ENCODE measurements at places on chromosomes 16 and 17.

DNA sequence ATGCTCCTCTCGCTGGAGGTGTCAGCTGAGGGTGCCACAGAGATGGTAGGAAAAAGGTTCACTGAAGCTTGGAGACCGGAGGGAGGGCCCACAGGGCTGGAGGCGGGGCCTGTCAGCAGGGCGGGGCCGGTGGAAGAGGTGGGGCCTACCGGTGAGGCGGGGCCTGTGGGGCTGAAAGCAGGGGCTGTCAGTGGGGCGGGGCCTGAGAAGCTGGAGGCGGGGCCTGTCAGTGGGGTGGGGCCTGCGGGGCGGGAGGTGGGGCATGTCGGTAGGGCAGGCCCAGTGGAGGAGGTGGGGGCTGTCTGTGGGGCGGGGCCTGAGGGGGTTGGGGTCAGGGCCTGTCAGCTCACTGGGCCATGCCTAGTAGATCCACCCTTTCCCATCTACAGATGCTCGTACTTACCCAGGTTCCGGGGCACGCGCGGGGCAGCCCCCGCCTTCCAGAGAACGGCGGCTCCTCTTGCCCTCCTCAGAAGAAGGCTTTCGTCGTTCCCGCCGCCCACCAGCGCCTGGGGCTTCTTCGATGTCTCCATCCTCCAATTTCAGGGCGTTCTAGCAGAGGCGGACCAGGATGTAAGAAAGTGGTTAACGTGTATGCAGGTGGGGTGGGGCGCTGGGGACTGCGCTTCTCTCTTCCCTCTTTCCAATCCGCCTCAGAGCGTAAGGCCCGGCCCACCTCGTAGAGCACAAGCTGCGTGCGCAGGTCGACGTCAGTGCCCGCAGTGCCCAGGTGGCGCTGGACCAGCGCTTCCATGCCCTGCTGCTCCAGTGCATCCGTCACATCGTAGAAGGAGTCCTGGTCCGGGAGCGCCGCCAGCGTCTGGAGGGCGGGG lies 9.8 kb downstream of the TMEM208 start:
- peak; percentile 31 for DNase-seq

DNA sequence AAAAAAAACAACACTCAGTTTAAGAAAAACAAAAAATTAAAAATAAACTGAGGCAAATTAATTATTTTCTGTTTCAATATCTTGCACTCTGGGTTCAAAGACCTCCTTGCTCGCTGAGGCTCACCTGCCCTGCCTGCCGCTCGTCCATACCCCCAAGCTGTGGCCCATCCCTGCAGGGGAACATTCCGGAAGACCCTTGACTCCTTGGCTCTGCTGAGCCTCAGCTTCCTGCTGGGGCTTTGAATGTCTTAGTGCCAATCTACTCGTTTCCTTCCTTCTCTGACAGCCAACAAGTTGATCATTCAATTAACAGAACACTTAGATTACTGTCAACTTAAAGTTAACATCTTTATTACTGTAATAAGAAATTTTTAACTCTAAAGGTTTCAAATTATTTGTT lies 24.3 kb downstream of the G6PC1 start:
- DNase-seq, result peak; percentile 8

- no peak for DNase-seq
Measured at GRCh38 chr16:11165894-11166665, 89.9 kb downstream of the SOCS1 start.

GRCh38 chr17:61731330-61731729 lies 132.0 kb downstream of the BRIP1 start:
- DNase-seq, result no peak

GRCh38 chr17:78672871-78673371 lies 95.7 kb upstream of the DNAH17 start:
- DNase-seq, result no peak

DNA sequence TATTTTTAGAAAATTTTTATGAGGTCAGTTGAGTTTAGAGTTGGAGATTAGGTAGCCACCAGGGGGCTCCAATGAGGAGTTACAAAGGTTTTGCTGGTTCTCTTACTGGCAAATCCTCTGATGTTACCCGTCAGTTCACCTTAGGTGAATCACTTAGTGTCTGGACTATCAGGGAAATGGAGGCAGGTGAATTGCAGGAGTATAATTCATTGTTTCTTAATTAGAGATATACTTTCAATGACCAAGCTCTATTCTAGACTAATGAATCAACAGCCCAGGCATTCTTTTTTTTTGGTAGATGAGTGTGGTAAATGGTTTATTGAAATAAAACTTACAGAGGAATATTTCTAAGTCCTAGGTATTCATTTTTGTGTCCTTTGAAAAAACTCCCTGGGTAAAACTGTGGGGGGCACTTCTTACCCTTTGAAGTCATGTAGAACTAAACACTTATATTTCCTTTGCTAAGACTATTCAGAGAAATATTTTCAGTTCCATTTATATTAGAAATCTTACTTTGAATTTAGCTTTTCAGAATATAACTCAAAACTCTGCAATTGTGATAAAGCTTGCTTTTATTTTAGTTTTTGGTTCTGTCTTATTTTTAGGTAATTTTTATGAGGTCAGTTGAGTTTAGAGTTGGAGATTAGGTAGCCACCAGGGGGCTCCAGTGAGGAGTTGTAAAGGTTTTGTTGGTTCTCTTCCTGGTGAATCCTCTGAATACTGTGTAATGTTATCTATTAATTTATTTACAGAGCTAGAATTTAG lies 17.7 kb downstream of the PSMD11 start:
- DNase-seq, result peak; percentile 83

GRCh38 chr17:6140188-6140587 lies 70.0 kb downstream of the WSCD1 start:
- no peak for DNase-seq

DNA sequence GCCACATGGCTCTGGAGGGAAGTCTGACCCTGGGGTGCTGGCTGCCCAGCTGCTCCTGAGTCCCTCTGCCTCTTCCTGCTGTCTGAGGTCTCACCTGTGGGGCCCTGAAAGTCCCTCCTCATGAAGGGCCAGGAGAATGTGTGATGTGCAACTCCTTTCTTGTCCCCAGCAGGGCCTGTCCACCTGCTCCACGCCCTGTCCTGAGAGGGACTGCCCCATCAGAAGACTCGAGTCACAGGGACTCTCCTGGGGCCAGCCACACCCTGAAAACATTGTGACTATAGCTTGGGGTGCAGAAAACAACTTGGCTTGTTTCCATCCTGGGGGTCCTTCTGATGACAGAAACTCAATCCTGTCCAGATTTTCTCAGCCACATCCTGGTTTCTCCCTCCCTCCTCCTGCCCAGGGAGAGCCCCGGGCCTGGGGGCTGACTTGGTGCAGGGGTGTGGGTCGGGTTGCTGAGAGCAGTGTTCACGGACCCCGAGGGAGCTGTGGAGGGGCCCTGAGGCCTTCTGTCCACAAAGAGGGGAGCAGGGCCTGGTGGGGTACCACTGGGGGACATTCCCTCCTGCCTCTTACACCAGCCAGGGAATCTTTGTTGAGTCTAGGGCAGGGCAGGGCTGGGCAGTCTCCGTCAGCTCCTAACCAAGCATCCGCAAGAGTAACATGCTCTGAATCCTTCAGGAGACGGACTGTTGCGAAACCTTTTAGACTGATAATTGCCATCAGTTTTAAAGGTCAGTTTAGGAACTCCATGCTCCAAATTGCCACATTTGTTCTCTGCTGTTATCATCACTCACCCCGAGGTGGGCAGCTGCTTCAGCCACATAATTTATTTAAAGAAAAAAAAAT lies 45.9 kb downstream of the NT5M start:
- DNase-seq, result no peak

- peak; percentile 33 for DNase-seq
Measured at GRCh38 chr16:30927789-30928378, 4.5 kb downstream of the FBXL19 start.

- DNase-seq, result no peak
Measured at GRCh38 chr17:58693208-58693607, 806 bp downstream of the RAD51C start.

DNA sequence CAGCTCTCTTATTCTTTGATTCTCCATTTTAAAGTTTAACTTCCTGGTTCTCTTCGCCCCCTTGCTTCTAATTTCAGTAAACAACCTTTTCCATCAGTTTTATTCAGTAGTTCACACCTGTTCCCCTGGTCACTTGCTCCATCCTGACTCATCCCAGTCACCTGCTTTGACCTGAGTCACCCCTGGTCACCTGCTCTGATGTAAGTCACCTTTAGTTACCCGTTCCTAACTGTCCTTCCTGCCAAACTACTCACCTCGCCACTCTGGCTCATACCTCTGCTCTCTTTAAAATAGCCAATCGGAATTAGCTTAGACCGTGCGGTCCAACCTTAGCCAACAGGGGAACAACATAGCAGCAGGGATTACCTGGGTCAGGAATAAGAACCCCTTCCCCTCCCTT lies 4.7 kb upstream of the NLRC5 start:
- no peak for DNase-seq

- no peak for DNase-seq
Measured at GRCh38 chr17:42053731-42054500, 3.5 kb upstream of the C17orf113 start.

DNA sequence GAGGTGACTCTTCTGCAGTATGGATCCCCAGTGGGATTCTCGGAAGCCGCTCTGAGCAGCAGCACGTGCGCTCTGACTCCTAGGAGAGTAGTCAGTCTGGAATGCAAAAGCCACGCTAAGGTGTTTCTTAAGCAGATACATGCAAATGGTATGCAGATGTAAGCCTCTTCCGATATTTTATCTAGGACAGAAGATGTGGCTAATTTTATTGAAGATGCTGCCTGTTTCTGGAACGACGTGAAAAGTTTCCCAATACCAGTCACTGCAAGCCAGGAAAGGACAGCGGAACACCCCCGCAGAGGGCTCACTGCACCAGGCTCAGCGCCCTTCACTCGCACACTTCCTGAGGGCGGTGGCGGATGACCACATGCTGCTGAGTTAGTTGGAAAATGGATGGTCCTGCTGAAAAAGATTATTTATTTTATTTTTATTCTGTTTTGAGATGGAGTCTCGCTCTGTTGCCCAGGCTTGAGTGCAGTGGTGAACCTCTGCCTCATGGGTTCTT lies 10.1 kb downstream of the FADS6 start:
- no peak for DNase-seq

DNA sequence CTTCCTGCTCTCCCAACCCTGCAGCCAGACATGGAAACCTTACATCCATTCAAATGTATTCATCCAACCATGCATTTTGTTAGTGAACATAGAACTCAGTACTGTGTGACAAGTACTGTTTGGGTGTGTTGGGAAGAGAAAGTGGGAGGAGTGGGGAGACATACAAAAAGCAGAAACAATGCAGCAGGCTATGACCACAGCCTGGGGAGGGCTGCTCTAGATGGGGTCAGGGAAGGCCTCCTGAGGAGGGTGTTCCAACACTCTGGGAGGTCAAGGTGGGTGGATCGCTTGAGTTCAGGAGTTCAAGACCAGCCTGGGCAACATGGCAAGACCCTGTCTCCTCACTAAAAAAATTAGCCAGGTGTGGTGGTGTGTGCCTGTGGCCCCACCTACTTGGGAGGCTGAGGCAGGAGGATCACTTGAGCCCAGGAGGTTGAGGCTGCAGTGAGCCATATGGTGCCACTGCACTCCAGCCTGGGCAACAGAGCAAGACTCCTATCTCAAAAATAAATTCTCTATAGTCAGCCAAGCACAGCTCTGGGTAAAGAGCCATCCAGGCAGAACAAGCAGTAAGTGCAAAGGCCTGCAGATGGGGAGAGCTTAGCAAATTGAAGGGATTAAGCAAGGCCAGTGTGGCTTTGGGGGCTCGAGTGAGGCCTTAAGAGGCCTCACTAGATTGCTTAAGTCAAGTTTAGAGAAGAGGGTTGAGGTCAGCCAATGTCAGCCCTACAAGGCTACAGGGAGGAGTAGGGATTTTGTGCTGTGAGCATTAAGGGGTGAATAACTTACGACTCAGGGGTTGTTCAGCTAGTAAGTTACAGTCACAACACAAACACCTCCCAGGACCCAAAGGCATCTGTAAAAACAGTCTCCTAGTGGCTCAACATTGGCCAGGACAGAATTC lies 5.5 kb downstream of the SLC13A2 start:
- no peak for DNase-seq

DNA sequence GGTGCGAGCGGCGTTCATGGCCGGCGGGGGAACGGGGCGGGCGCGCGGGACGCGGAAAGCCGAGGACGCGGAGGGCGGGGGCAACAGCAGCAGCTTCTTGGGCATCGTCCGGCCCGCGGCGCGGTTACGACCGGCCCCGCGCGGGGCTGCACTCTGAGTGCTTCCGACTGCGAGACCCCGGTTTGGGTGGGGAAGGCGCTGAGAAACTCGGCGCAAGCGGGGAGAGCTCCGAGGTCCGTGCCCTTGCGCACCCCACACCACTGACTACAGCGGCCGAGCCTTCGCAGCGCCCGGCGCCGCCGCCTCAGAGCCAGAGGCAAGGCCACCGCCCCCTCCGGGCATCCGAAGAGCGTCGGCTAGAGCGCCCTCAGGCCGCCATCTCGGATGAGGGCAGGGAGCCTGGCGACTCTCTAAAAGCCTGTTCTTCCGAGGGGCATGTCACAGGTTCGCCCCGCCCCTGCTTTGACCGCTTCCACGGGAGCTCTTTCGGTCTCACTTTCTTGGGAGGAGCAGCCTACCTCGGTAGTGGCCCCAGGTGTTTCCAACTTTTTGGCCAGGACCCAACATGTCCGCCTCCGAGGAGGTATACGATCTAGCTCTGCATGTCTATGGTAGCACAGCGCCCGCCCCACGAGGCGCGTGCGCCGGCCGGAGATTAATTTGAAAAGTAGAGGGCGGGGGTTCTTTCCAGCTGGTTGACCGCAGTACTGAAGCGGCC lies at the start of gene PRPSAP1:
TSS of gene PRPSAP1 (minus strand) at position 318 of the 718 bp plus-strand sequence. CDS start at position 105, 213 bp downstream.
- peak; percentile 96 for DNase-seq

DNA sequence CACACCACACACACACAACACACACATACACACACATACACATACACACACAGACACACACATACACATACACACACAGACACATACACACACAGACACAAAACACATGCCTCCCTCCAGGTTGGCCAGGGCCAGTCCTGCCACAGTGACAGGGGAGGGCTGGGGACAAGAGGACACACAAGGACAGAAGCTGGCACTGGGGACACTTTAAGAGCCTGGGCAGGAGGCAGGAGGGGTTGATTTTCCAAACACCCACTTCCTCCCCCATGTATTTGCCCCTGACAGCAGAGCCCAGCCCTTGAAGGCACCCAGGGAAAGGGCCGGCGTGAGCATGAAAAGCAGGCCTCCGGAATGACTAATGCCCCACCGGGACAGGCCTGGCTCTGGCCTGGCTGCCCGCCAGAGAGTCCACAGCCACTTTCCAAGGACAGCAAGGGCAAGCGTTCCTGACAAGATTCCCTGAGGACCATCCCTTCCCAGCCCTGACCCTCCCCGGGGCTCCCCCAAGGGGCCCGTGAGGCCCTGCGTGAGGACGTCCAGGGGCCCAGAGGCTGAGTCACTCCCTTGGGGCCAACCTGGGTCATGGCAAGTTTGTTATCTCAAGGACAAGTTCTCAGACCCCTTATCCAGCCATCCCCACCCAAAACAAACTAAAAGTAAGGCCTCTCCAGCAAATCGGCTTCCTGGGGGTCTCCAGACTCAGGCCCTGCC lies 235.6 kb downstream of the ZNF423 start:
- no peak for DNase-seq

DNA sequence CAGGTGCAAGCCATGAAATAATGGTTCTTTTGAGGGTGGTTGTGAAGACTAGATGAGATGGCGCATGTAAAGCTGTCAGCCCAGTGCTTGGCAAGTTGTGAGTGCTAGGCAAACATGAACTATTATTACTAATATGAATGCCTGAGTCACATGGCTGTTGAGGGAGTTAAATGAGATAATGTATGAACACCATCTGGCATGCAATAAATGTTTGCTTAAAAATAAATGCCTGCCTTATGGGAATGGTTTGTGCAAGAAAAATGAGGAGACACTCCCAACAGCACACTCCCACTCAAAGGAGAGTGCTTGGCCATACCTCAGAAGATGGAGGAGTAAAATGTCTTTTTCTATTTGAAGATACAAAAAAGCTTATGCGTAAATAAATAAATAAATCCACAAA lies 3.6 kb downstream of the MAPK3 start:
- no peak for DNase-seq

- DNase-seq, result no peak
Measured at GRCh38 chr16:79218351-79218750, 382.2 kb downstream of the MAF start.

Data from Kasumi-1 (cell line).